Inflammatory macrophage (primary cell): ENCODE measurements at places on chromosomes 7 and 10.

DNA sequence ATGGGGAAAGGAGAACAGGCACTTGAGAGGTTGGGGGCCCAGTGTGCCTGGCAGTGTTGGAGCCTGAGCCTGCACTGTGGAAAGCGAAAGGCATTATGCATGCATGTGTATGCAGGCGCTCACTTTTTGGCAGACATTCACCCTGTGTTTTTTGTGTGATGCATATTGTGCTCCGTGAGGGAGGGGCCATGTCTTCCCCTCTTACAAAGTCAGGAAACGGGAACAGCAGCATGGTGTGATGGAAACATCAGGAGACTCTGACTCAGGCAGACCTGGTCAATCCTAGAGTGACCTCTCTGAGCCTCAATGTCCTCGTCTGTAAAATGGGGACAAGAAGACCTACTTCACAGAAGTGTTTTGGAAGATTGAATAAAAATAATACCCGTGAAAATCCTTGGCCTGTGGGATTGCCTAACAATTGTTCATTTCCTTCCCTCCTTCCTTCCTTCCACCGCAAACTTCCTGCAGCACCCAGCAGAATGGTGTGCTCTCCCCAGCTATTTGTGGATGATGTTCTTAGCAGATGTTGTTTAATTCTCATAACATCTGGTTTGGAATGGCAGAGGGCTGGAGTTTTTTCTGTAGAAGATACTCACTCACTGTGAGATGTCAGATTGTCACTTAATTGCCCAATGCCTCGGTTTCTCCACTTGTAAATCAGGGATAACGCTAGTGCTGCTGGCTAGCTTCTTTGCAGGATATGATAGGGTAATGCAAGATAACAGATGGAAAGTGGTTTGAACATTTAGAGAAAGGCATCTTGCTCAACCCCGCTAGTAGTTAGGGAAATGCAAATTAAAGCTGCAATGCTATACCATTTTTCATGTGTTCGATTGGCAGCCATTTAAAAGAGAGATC, 39.8 kb downstream of the CDH23 start:
- no peak for DNase-seq

- peak; percentile 25 for DNase-seq
These were observed 278.0 kb upstream of the KLF14 start for GRCh38 chr7:131011976-131012375.

DNA sequence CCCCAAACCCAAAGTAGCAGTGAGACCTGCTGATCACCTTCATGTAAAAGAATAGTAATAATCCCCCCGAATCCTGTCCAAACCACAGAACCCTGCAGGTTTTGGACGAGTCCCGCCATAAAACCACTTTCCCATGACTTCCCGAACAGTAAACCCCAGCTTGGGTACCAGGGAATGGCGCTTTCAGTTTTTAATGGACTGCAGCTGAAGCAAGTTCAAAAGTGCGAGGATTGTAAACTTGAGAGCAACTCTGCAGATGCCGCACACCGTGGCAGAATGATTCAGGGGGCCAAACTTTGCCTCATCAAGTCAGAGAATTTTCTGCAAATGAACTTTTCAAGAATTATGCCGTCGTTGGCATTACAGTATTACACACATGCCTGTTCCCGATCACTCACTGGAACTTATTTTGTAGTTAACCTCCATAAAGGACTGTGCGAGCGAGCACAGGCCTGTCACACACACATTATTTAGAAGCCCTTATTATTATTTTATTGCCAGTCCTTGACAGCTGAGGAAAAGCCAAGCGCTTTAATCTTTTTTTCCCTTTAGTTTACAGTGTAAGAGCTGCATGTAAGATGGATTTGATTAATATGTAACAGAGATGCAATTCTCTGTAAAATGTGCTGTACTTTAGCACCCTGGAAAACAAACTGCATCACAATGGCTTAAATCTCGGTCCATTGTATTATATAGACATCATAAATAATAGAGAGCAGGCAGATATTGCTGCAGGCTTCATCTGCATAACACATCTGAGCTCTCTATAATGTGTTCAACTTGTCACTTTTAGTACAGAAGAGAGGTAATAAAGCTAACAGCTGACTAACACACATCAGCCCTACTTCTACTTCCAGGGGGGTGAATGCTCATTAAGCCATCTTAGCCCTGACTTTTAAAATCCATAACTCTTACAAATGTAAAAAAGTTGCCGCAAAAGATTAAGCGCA, 493.5 kb upstream of the GALNT17 start:
- DNase-seq: no peak

DNA sequence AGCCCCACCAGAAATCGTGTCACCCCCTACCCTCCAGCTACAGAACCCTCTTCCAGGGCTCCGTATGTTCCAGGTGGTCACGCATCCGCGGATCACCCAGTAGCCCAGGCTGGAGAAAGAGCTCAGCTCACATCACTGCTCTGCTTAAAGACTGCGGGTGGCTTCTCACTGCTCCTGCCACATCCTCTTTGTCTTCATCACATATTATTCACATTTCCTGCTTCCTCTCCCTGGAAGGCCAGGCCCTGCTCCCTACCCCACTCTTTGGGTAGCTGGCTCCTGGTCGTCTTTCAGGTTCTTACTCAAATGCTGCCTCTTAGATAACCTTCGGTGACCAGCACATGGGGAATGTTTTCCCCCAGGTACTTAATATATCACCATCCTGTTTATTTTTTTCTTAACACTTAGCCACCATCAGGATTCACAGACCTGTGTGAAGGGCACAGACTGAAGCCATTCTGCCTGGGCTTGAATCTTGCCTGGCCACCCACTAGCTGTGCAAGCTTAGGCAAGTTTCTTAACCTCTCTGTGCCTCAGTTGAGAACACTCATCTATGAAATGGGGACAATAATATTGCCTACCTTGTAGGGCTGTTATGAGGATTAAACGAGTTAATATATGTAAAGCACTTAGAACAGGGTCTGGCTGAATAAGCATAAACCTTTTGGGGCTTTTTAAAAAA, 307.8 kb downstream of the PRPF18 start:
- DNase-seq: no peak

DNA sequence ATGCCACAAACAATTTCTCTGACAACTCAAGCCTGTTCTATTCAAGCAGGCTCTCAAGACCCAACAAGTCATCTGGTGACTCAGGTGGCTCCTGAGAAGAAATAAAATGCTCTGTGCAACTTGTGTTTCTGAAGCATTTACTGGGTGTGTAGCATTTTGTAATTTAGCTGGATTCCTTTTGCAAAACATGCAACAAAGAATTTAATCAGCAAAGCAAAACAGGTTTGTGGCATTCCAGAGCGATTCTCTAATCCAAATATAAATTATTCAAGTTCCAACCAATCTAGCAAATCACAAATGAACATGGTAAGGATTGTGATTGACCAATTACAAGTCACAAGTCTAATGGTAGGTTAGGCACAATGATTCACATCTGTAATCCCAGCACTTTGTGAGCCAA, 39.8 kb upstream of the C10orf67 start:
- no peak for DNase-seq

GRCh38 chr10:99850021-99850766, 67.8 kb downstream of the ABCC2 start:
- no peak for DNase-seq

- DNase-seq: peak; percentile 17
These were observed 47.9 kb downstream of the PIP4K2A start for GRCh38 chr10:22666287-22667092.

DNA sequence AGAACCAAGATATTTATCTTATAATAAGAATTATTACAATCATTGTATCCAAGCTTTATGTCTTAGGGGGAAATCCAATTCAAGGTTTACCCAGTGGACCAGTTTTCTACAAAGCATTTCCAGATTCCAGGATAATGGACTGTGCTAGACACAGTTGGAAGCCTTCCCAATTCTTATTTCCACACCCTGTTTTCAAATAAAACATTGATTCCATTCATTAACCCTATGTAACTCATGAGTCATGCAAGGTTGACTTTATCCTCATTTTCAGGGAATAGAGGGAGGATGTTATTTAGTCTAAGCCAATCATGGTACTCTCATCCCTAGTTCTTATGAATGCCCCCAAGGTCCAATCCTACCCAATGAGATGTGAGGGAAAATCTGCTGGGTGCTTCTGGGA, 145.7 kb downstream of the RNLS start:
- DNase-seq: no peak

DNA sequence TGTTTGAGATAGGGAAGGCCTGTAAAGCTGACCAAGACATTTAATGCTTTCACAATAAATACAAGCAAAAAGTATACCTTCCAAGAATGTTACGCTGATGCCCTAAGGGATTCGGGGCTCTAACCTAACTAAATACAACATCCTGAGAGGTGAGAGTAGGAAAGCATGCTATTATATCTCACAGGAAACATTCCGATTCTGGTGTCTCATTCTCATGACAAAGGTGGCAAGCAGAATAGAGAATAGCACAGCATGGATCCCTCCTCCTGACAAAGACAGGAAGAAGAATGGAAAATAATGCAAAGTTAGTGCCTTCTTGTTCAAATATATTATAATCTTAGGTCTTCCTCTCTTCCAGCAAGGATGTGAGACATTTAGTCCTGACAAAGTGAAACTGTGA, 504.3 kb downstream of the TFEC start:
- DNase-seq: no peak

GRCh38 chr10:71234004-71234894, 21.9 kb downstream of the UNC5B start:
- peak; percentile 88 for DNase-seq

DNA sequence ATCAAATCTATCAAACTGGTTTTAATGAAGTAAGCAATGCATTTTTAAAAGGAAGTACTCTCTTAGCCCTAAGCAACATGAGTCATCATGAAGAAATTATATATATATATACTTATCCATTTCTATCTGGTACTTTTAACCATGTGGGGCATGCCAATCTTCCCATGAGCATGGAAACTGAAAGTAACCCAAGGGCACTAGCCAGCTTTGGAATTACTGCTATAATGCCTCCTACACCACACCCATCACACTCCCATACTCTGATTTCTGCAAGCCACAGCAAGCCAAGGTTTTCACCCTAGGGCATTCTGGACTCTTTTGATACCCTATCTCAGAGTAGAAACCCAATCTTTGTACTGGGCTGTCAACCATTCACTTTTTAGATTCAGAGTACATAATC, 204.6 kb downstream of the IMMP2L start:
- DNase-seq: no peak

DNA sequence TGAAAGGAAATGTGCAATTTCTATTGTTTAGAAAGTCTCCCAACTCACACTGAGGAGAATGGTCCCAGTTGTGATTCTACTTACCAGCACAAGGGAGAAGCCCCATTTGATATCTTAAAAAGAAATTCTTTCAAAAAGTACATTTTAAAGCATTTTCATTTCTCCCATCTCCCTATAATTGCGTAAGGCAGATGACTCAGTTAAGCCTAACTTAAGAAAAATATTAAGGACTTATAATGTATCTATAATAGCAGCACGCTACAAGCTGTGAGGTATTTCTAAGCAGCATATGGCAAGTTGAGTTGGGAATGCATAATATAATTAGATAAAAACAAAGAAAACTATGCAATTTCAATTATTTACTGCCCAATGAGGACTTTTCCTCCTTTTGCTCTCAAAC, 8.5 kb upstream of the NRCAM start:
- DNase-seq: no peak

- DNase-seq: no peak
These were observed 31.5 kb downstream of the ASB13 start for GRCh38 chr10:5634918-5635317.

- DNase-seq: no peak
These were observed 178.1 kb upstream of the GALNT17 start for GRCh38 chr7:70953796-70954195.

DNA sequence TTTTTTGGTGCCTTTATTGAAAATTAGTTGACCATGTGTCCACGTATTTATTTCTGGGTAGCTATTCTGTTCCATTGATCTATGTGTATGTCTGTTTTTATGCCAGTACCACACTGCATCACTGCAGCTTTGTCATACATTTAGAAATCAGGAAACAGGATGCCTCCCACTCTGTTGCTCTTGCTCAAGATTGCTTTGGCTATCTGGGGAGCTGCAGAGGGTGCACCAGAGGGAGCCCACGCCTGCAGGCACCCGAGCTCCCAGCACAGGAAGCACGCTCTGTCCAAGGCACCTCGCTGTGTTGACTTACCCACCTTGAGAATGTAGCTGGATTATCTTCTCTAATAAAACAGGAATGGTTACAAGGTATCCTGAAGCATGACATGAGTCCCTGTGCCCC, 301.7 kb downstream of the TCERG1L start:
- DNase-seq: peak; percentile 73

DNA sequence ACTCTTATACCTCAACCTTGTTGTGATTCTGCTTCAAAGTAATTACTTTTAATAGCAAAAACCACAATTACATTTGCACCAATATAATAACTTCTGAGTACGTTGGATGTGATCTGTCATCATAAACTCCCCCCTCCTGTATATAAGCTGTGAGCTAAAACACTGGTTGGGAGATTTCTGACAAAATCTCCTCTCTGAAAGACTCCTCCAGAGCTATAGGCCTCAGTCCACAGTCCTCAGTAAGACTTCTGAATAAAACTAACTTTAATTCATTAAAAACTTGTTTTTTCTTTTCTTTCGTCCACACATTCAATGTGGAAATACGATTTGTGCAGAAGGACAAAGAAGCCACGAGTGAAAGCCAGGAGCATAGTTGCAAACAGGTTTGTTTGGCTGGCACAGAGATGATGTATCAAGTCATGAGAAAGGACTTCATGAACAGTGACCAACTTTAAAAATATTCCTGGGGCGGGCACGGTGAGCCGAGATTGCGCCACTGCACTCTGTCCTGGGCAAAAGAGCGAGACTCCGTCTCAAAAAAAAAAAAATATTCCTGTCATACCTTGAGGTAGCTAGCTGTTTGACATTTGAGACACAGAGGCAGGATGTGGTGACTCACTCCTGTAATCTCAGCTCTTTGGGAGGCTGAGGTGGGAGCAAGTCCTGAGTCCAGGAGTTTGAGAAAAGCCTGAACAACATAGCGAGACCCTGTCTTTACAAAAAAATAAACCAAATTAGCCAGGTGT, 91.1 kb upstream of the ARHGAP21 start:
- no peak for DNase-seq

- no peak for DNase-seq
These were observed 706.8 kb upstream of the LRRTM3 start for GRCh38 chr10:66218981-66219587.
